Breast epithelium (tissue), 4 donors: ENCODE measurements at places on chromosomes 4 and X. TPM values are rescaled to one million over a fixed set of nuclear protein-coding genes. Genes with fewer than 3 reads are reported as not detected.

DNA sequence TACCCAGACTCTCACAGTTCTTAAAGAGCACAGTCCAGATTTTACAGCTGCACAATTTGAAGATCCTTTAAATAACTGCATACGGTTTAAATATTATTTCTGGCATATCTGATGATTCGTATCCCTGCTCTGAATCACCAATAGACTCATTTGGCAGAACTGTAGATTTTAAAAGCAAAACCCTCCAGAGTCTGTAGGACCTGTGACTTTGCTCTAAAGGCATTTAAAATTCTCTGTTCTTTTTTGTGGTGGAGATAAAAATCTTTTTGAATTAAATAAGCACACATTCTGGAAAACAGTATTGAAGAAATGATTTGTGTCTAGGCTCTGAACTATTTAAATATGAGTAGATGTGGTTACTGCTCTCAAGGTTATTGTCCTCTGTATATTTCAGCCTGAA lies 246.2 kb upstream of the PITX2 start:
- no peak for DNase-seq

DNA sequence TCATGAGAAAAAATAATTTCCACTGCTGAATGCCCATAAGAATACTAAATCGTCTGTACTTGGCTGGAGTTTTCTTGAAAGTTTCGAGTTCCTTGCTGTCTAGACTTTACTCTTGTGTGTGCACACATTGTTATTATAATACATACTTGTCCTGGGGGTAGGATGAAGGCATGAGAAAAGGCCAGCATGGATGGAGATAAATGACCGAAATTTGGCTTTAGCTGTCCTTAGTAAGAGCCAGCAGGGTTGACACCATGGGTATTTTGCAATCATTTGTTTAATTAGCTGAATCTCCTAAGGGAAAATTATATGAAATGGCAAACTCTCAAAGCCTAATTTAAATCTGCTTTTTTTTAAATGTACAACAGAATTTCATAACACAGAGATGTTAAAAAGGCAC lies 641.6 kb downstream of the ADGRL3 start:
- DNase-seq: no peak

GRCh38 chr4:18645351-18645750 lies 623.8 kb upstream of the LCORL start:
- no peak for DNase-seq

DNA sequence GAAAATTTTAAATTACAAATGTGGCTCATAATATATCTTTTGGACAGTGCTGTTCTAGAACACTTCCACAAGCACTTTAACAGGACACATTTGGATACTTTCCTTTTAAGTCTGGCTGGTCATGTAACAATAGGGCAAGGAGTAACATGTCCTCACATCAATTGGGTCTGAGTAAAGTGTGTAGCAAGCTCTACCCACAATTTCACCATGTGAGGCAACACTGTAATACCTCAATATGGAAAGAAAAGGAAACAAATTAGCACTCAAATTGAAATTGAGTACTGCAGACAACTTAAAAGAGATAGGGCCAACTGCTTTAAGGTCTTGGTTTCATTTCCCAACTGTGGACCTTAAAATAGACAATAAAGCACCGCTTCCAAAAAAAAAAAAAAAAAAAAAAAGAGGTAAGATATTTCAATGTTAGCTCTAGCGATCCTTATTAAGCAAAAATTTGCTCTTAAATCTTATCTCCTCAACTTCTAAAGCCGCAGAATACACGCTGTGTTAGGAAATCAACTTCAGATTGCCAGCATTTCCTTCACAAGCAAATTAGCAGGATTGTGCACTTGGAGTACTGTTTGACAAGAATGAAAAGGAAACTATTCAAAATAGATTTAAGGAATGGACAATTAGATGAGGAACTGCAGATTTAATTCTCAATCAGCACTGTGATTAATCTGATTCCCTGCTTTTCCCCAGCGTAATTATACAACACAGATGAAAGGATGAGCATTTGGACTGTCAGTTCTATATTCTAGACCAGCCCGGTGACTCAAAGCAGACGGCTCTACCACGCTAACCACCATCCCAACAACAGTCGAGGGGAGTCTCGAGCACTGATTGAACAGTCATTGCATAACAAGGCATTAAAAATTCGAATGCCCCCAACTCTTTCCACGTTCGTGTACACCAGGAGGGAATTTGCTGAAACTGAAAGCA lies 1.6 kb downstream of the CASK start:
- DNase-seq: no peak

DNA sequence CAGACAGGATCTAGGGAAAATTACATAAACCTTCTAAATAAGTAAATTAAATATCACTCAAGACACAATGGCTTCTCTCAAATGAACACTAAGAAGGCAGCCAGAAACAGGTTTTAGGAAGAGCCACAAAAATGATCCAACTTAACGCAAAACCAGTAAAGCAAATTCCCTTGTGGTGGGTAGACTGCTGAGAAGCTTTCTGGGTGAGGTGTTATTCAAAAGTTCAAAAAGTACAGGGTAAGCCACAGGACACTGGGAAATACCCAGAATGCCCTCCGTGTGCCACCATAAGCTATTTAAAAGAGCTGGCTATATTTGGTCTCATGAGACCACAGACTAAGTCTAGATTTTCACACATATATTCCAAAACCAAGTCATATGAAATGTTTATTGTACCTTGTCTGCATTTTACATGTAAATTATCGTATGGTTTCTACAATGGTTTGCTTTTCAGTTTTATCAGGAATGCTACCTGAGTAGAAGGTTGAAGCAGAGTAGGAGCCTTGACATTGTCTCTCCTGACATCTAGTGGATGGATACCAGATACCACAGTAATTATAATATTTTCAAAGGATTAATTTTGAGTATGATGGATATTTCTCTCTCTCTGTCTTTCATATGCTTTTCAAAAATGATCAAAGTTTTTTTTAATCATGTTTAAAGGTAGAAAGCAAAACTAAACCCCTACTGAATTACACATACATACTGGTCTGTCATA lies 109.3 kb upstream of the KLHL13 start:
- DNase-seq: no peak

Gene CSAG2
- total RNA-seq: not detected

Gene AFP
- 3.2 TPM for total RNA-seq
